ENCODE measurements at places on chromosomes 16 and 17.

DNA sequence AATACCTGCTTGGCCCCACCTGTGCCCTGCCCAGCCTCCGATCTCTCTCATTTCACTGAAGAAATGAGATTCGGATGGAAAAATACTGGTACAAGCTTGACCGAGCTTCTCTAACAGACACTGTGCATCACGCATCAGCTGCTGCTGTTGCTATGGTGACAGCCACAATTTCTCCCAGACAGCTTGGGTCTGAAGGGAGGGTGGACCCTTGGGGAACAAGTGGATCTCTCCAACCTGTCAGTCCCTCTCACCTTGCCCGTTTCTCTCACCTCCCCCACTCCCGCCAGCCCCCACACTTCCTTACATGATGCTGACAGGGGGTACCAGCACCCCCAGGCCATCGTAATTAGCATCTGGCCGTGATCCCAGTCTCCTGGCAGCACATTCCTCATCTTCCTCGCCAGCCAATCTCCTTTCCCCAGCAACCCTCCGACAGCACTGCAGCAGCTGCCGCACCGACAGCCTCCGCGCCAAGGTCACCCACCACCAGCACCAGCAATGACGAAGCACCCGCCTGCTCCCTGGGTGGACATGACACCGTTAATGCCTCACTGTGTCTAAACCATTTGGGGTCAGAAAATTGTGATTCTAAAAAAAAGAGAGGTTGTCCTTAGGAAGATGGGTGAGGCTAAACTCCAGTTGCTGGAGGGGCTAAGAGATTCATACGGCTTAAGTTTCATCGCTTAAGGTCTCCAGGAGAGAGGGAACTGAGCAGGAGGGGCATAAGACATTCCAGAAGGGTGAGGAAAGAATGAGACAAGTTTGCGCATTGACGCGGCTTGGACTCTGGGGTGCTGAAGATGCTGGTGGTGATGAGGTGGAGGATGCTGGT is 58.6 kb upstream of the TNRC6A start:
- DNase-seq, result no peak

- no peak for DNase-seq
Measured at GRCh38 chr17:21193031-21193430, 20.9 kb downstream of the TMEM11 start.

- no peak for DNase-seq
Measured at GRCh38 chr16:29747947-29748759, 2.4 kb upstream of the C16orf54 start.

- DNase-seq, result no peak
Measured at GRCh38 chr16:72125635-72126428, 32.2 kb downstream of the DHX38 start.

- DNase-seq, result no peak
Measured at GRCh38 chr17:29870836-29871465, 59.1 kb downstream of the SSH2 start.

GRCh38 chr17:9644910-9645751 is at the start of gene USP43:
Gene USP43, plus strand, starts transcription at chr17:9645517. Its CDS starts 116 bp downstream, at chr17:9645633.
- no peak for DNase-seq

DNA sequence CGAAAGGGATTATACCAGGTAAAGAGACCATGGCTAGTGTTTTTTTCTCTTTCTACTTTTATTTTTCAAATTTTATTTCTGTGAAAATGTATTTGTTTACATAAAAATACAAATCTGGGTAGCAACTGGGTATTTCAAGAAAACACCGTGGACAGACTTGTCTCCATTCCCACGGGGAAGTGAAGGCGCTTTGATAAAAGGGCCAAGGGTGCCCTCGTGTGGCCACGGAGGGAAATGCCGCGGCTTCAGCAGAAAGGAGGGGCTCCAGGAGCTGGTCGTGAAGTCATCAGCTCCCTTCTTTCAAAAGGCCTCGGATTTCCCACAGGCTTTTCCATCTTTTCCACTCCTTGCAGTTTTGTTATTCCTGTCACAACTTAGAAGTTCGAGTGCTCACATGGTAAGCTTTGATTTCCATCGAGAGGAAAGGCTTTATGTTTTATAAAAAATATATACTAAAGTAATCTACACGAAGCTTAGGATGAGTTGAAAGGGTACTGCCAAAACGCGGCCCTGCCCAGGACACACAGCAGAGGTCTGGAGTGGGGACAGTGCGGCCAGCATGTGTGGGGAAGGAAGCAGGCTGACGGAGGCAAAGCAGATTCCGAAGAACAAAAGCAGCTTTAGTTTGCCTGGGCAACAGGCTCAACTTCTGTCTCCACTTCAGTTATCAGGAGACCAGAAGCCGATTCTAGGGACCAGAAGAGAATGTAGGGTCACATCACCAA is 15.3 kb upstream of the MNT start:
- peak; percentile 11 for DNase-seq
